ENCODE measurements at places on chromosomes 2 and 18.

DNA sequence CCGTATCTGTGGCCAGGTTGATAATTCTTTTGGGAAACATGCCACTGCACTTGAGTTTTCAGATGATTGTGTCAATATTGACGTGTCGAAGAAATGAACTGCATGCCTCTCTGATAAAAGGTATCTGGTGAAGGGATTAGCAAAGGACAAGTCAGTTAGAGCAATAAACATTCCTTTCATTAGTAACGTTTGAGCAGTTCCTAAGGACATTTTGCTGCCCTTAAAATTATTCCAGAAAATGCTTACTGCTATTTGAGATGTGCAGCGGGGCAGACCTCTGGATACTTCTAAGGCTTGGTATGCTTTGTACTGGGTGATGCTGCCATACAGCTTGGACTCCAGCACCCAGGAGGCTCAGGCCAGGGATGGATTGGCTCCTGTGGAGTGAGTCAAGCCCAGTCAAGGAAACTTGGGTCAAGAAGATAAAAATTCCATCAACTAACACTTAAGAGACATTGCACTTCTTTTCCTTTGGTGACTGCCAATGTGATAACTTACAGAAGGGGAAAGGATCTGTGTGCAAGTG, 166.7 kb downstream of the FHOD3 start:
- DNase-seq: no peak

DNA sequence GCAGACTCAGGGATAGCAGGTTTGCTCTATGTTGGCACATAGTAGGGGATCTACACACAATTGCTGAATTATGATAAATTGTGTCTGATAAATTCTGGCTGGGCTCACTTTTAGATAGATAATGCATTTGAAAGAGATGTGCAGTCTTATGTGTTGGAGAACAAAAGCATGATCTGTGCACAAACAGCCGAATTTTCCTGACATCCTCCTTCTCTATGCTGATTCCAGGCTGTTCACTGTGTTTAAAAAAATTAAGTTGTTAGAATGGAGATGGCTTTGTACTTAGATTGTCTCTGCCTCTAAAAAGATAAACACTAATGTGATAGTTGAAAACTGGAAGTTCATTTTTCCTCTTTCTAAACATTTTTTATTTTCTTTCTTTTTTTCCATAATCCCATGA, 2.1 kb downstream of the CERS6 start:
- no peak for DNase-seq

GRCh38 chr2:102764083-102764482, 2.3 kb downstream of the TMEM182 start:
- no peak for DNase-seq

GRCh38 chr2:221571025-221571550, 1.0 kb downstream of the EPHA4 start:
- no peak for DNase-seq

GRCh38 chr2:71699428-71699827, 246.1 kb downstream of the DYSF start:
- DNase-seq: no peak

- DNase-seq: no peak
Observed at GRCh38 chr2:22753476-22753875, 631.5 kb upstream of the KLHL29 start.

DNA sequence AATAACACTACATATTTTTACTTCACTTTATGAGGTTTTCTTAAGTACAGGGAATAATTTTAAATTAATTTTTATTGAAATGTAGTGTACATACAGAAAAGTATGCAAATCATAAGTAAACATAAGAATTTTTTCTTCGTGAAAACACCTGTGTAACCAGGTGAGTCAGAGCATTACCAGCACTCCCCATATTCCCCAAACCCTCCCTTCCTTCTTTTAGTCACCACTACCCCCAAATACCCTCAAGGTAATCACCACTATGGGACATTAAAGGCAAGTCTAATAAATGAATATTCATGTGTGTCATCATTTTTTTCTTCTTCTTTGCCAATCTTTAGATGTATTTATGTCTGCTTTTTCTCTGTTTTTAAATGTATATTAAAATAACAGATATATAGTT, 139.9 kb upstream of the LTBP1 start:
- DNase-seq: no peak

GRCh38 chr2:216987252-216987821, 127.5 kb upstream of the TNP1 start:
- no peak for DNase-seq

DNA sequence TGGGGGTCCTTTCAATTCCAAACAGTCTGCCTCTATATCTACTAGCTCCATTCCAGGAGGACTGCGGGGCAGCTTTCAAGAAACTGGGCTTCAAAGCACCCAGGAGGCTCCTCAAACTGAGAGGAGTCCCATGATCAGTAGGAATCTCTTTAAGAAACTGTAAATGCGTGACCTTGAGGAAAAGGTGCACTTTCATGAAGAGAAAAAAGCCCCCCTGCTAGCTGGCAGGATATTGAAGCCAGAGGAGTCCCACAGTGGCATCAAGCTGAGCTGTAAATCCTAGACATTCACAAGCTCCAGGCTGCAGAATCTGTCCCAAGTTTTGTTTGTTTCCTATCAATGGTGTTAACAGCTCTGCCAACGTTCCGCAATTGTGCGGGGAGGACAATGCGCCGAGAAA, 790.1 kb downstream of the SLC4A3 start:
- DNase-seq: no peak

- no peak for DNase-seq
Observed at GRCh38 chr2:122100756-122101155, 345.3 kb downstream of the TSN start.

GRCh38 chr2:215548714-215549113, 112.8 kb upstream of the FN1 start:
- DNase-seq: no peak

GRCh38 chr2:65057391-65058052, 1.3 kb downstream of the CEP68 start:
- DNase-seq: peak; percentile 48

- no peak for DNase-seq
Observed at GRCh38 chr2:98777076-98777475, 46.1 kb upstream of the MGAT4A start.

DNA sequence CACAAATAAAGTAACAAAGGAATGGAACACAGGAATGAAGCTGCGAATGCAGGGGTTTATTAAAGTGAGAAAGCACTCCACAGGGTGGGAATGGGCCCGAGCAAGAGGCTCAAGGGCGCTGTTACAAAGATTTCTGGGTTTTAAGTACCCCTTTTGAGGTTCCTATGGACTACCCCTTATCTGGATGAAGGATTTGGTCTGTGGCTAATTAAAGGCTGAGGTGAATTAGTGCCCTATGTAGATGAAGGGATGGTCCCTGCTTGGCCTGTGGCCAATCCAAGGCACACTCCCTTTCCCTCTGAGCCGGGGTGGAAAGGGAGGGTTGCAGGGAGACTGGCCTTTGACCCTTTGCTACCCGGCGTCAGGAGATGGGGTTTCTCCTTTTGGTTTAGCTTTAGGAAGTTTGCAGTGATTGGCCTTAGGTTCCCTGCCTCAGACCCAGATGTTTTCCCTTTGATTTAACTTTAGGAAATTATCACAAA, 47.5 kb upstream of the CNGA3 start:
- DNase-seq: no peak

GRCh38 chr2:222707689-222708273, 36.3 kb downstream of the MOGAT1 start:
- DNase-seq: no peak

- no peak for DNase-seq
Observed at GRCh38 chr2:179800776-179801175, 60.6 kb downstream of the ZNF385B start.

GRCh38 chr18:45462179-45462578, 153.1 kb upstream of the SLC14A2 start:
- no peak for DNase-seq

DNA sequence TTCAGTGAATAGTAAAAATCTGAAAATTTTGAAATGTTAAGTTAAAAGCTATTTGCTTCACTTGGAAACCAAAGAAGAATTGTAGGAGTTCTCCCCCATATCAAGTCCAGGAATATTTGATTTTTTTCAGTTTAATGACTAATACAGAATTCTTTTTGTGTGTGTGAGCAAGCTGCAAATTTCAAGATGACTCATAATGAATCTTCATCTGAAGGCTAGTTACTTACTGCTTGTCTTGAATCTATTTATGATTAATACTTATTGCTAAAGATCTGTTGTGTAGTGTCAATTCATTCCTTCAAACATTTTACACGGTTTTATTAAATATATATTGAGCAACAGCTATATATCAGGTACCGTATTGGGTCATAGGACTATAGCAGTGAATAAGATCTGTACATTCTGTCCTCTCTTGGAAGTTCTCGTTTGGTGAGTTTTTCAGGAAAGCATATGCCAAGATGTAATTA, 47.8 kb upstream of the CAVIN2 start:
- no peak for DNase-seq

DNA sequence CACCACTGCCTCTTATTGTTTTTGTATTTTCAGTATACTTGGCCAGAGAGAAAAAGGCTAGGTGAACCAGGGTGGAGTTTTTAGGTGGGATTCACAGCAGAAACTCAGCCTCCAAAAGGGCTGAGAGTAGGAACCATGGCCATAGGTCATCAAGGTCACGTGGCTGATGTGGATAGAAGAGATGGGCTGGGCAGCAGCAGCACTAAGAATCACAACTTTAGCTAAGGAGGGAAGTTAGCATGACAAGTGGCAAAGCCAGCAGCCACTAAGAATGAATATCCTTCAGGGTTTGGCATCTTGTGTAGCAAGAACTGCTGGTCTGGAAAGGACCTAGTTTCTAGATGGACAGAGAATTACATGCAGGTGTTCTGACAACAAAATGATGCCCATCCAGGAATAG, 43.2 kb upstream of the SKA1 start:
- no peak for DNase-seq

DNA sequence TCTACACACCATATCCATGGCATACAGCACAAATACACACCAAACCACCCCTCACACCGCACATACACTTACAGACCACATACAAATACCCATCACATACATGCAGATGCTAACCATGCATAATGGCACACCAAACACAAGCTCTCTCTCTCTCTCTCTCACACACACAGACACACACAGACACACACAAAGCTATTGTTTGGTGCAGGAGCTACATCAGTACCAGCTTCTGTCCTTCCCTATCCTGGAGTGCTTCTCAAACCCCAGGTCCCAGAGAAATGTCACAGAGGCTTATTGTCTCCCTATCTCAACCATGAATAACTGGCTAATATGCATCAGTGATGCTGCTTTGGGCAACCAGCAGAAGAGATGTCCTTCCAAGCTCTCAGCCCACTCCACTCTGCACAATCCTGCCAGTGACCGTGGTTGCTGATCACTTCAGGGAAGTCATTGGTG, 36.5 kb upstream of the ST3GAL5 start:
- no peak for DNase-seq

GRCh38 chr2:28134262-28134812, 243.8 kb downstream of the BABAM2 start:
- no peak for DNase-seq

- DNase-seq: no peak
Observed at GRCh38 chr2:1491751-1492150, 78.5 kb downstream of the TPO start.

DNA sequence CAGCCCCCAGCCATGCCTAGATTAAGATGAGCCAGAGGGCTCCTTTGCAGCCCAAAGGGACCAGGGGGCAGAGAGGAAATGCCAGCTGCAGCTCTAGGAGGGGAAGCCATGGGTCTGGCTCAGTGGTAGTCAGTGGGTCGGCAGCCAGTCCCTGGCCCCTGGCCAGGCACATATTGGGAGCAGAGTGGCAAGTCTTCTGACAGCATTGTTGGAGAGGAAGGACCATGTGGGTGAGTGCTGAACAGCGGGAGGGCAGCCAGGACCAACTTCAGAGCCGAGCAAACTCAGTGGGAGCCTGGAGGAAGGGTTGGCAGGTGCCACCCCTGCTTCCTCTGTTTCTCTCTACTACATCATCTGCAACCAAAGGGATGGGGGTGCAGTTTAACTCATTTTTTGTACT, 140.5 kb upstream of the PELI1 start:
- DNase-seq: no peak

GRCh38 chr2:218871345-218872302, 9.0 kb upstream of the WNT10A start:
- no peak for DNase-seq

GRCh38 chr2:29307519-29307918, 192.3 kb downstream of the CLIP4 start:
- no peak for DNase-seq

DNA sequence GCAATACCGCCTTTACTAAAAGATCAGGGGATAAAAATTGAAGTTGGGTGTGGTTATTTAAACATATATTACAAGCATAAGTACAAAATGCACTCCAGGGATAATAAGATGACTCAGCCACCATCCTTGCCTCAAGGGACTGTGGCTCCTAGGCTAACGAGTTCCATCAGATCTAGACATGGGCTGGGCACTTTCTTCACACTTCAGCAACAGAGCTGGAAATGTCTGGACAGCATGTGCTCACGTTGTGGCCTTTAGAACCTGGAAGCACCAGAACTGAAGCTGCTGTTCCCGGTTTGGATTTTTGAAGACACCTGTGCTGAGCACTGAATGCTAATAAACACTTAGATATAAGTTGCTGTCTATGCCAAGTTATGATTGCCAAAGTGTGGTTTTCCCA, 384.2 kb upstream of the SALL3 start:
- DNase-seq: no peak

- no peak for DNase-seq
Observed at GRCh38 chr2:214482728-214483127, 71.9 kb downstream of the VWC2L start.

All from HFF-Myc (cell line).